Activated T-cell treated with anti-CD3 and anti-CD28 coated beads for 24 hours (primary cell): ENCODE measurements at places on chromosomes 3 and 15.
A peak's percentile ranks its signal among the peaks of the same experiment; 100 is the strongest.

- no peak for DNase-seq
Observed at GRCh38 chr15:88337993-88338392, 81.5 kb upstream of the NTRK3 start.

DNA sequence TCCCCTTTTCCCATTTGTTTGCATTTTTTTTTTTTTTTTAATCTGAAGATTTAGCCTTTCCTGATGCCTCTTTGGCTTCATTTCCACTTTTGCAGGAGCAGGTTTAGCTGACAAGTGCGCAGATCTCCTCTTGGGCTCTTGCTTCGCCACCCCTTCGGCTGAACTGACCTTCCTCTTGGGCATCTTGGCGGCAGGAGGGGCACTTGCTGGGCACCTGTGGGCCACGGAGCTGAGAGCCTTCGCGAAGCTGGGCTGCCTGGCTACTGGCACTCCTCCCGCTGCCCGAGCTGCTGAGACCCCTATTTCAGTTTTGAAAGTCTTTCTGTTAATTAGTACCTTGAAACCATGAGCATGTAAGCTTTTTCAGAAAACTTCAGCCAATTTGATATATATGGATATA, 8.8 kb downstream of the ARL13B start:
- DNase-seq = no peak

DNA sequence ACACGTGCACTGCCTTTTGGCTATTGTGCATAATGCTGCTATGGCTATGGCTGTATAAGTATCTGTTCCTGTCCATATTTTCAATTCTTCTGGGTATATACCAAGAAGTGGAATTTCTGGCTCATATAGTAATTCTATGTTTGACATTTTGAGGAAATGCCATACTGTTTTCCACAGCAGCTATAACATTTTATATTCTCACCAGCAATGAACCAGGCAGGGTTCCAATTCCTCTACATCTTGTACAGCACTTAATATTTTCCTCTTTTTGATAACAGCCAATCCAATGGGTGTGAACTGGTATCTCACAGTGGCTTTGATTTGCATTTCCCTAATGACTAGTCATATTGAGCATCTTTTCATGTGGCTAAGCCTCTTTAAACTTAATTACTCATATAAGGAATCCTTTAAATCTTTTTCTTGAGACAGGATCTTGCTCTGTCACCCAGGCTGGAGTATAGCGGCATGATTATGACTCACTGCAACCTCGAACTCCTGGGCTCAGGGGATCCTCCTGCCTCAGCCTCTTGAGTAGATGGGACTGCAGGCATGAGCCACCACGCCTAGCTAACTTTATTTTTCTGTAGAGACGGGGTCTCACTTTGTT, 38.1 kb upstream of the IGDCC4 start:
- DNase-seq = peak; percentile 29

- no peak for DNase-seq
Observed at GRCh38 chr3:136343873-136344555, 93.9 kb downstream of the PCCB start.

DNA sequence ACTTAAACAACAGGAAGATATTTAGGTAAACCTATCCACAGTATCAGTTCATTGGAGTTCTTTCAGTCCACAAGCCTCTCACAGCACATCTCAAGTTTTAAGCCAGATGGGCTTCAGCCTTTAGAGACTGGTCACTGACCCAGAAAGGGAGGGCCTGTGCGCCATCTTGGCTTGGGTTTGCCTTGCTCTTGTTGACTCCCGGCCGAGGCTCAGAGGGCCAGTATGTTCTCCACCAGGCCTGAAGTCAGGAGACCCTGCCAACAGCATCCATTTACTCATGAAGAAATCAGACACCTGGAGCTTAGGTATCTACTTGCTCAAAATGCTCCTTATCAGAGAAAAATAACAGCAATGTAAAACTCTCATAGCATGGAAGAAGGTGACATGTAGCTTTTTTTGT, 6.2 kb downstream of the RGMA start:
- DNase-seq = no peak

DNA sequence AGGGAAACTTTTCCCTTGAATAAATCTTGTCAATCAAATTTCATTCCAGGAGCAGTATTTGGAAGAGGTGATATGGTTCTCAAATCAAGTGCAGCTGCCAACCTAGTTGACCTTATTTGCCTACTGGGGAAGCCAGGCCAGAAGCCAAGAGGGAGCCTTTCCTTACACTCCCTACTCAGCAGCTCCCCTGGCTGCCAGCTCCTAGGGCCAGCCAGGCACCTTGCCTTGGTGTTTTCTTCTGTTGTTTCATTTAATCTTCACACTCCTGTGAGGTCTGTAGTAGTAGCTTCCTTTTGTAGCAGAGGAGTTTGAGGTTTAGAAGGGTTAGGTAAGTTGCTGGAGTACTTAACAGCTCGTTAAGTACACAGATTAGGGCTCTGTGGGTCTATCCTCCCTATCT, 22.6 kb downstream of the MKRN2OS start:
- DNase-seq = no peak

- DNase-seq = no peak
Observed at GRCh38 chr3:158961911-158962310, 160.1 kb downstream of the MFSD1 start.

DNA sequence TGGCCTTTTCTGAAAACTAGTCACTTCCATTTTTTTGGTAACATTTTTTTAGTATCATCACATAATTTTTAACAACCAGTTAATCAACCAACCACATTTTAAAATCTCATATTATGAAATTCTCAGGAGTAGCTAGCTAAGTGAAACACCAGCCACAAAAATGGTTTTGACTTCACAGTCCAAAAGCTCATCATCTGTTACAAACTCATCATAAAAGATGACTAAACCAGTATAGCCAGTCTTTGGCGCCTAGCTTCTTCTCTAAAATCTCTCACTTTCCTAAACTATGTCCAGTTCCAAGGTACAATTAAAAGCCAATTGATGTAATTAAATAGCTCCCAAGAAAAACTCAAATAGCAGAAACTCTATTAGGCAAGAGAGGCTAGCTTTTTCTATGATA, 88.2 kb upstream of the ZNF385D start:
- no peak for DNase-seq

- no peak for DNase-seq
Observed at GRCh38 chr3:133986311-133986710, 43.4 kb downstream of the SLCO2A1 start.

DNA sequence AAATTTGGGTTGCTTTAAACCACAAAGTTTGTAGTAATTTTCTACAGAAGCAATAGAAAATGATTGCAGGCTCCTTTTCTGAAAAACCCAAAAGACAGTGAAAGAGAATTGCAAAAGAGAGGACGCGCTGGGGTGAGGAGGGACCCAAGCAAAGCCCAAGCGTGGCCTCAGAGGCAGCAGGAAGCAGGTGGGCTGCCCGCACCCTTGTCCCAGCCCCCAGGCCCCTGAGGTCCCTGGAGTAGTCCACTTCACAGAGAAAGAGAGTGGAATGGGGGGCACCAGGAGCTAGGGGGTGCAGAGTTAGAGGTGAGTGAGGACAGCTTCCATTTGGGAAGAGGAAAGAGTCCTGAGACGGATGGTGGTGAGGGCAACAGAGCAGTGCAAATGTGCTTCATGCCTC, 11.6 kb downstream of the DNAJB8 start:
- DNase-seq = no peak

DNA sequence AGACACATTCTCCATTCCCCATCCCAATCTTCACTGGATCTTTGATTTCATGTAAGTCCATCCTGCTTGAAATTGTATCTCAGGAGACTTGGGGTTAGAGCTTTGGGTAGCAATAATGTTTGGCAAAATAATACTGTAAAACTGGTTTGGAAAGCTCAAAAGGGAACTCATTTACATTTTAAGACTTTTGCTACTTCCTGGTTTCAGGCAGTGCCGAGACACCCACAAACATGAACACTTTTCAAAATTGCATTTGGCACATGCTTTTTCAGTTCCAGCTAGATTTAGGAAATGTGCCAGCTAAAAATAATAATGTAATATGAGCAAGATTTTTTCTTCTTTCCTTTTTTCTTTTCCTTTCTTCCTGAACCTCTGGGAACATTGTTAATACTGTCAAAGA, 145.7 kb upstream of the CBLB start:
- no peak for DNase-seq

DNA sequence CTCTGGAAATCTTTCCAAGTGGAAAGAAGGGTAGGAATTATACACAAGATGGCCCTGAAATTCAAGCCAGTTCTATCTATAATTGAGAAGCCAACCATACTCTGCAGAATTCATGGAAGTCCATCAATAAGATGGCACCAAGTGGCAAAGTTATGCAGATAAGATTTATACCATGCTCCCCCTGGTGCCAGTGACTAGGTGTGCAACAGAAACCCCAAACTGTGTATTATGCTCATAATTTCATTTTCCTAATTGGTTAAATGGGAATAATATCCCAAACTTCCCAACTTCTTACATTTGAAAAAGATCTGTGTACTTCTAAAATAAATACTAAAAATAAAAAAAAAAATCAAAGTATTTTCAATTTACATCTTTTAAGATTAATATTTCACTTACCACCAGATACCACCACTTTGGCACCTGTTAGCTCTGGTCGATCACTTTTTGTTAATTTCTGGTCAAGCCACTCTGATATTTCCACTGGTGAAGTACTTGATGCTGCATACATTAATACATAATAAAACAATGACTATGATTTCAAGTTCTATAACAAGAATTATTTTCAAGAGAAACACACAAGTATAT, 25.9 kb downstream of the ETFA start:
- DNase-seq = no peak

DNA sequence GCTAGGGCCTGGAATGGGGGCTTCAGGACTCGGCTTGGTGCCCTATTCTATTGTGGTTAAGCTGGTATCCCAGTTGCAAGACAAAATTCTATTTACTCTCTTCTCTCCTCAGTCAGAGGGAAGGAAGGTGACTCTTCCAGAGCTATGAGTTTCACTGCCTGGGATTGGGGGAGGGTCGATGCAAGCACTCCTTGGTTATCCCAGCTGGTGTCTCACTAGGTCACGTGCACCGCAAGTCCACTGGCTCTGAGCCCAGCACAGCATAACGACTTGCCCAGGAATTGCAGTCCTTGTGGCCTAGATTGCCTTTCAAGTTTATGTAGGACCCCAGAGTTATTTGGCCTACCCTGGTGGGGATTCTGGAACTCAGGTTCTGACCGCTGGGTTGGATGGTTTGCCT, 958.8 kb downstream of the IGSF11 start:
- no peak for DNase-seq

- DNase-seq = no peak
Observed at GRCh38 chr3:170050753-170051152, 13.0 kb downstream of the GPR160 start.

GRCh38 chr3:146222204-146223046, 28.5 kb downstream of the PLSCR4 start:
- no peak for DNase-seq

GRCh38 chr15:60568301-60568742, 89.4 kb upstream of the ICE2 start:
- DNase-seq = no peak

DNA sequence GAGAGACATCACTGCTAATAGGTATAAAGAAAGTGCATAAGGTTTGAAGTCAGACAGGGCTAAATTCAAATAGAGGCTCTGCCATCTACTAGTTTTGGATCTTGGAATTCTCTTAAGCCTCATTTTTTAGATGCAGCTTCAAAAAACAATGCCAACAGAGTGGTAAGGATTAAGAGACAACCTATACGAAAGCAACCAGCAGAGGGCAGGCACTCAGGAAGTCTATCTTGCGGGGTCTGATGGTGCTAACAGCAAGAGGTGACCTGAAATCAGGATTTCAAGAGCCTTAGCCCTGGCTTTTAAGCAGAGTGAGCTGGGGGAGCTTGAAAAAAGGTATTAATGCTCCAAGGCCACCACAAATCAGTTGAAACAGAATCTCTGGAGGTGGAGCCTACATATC, 40.7 kb downstream of the LDHAL6B start:
- peak; percentile 28 for DNase-seq

- DNase-seq = no peak
Observed at GRCh38 chr3:123319760-123320159, 118.0 kb downstream of the SEC22A start.

GRCh38 chr15:38975282-38975990, 410.8 kb upstream of the RASGRP1 start:
- no peak for DNase-seq

- DNase-seq = no peak
Observed at GRCh38 chr3:88033079-88033478, 25.7 kb downstream of the CGGBP1 start.

DNA sequence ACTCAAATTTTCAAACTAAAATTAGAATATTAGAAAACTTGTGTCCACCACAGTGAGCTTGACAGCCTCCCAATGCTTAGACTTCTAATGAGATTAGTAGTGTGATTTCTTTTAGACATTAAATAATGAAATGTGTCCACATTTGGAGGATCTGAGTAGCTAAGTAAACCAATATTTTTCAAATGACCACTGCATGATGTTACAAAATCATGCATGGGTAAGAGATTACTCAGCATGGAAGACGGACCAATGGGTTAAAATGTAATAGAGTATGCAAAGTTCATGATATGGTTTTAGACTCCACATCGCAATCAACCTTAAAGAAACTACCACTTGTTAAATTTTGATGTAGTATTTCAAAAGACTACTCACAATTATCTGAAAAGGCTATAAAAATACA, 130.6 kb downstream of the IMPG2 start:
- DNase-seq = no peak

DNA sequence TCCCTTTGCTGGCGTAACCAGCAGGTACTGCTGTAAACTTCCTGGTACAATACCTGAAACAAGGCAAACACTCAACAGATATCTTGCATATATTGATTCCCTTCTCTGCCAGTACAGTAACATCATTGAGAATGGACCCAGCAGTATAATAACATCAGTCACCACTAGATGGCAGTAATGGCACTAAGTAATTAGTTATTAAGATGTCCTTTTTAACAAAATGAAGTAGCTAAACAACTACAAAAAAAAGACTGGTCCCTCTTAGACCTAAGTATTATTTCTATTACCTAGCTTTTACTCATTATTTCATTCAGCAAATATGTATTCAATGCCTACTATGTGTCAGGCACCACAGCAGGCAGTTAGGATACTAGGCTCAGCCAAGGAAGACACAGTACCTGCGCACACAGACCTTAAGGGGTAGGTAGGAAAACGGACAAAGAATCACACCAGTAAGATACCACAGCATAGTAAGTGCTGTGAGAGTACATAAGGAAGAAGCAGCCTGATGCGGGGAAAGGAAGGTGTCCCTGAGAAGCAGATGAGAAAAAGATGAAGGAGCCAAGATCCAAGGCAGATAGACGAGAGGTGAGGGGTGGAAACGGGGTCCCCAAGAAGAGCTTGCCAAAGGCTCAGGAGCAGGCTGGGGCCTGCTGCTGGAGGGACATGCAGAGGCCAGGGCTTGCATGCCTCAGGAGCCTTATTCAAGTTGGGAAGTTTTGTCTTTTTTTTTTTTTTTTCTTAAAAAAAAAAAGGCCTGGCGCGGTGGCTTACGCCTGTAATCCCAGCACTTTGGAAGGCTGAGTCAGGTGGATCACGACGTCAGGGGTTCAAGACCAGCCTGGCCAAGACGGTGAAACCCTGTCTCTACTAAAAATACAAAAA, 102.7 kb upstream of the CHD2 start:
- DNase-seq = no peak

DNA sequence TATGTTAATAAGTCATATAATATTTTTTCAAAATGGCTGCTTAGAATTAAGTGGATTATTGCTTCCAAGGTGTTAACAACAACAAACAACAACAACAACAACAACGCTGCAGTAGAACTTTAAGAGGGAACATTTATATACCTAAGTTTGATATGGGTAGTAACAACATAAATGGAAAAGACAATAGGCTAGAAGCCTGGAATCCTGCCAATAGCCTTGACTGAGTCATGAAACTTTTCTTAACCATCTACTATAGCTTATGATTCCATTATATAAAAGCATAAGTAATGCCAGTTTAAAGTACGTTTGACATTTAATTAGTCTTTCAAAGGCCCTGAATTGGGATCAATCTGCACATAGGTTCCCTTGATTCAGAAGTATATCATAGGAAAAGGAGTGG, 31.2 kb downstream of the SATB1 start:
- DNase-seq = no peak
